ENCODE measurements at places on chromosomes 5 and 9. TPM values are rescaled to one million over a fixed set of nuclear protein-coding genes. Genes with fewer than 3 reads are reported as not detected.
A peak's percentile ranks its signal among the peaks of the same experiment; 100 is the strongest.

- no peak overlapping the region for H3K27ac ChIP-seq
- DNase-seq = no peak
- H3K27me3 ChIP-seq = peaks cover 14% of the 10 kb centered on the region
- no peaks in the 10 kb centered on the region for H3K36me3 ChIP-seq
- no peaks in the 10 kb centered on the region for H3K4me1 ChIP-seq
Measured at GRCh38 chr5:39503155-39503554, 78.4 kb upstream of the DAB2 start.

DNA sequence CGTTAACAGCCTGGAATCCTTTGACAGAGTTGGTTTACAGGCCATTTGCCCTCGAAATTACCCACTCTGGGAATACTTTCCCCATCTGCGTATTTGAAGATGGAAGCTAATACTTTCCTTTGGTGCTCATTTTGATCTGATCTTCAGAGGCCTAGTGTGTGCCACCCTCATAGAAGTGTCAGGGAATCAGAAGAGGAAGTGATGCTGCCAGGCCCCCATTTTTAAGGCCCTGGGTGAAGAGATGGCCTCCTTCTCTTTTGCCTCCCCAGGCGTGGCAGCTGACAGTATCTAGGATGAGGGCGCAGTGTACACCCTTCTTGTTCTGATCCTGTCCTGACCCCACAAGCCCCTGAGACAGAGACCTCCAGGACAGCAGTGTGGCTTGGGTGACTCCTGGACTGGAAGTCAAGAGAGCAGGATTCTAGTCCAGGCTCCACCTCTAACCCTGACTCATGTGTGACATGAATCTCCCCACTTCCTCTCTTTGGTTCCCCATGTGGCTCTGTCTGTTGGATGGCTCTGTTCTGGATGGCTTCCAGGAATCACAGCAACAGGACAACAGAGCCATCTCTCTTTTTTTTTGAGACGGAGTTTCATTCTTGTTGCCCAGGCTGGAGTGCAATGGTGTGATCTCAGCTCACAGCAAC is 27.8 kb downstream of the CSF1R start:
- H3K27ac ChIP-seq = no peak overlapping the region
- H3K4me3 ChIP-seq = no peak overlapping the region
- H3K4me1 ChIP-seq = no peaks in the 10 kb centered on the region

- no peaks in the 10 kb centered on the region for H3K4me1 ChIP-seq
- H3K4me3 ChIP-seq = no peak overlapping the region
- no peak overlapping the region for H3K27ac ChIP-seq
- no peaks in the 10 kb centered on the region for H3K27me3 ChIP-seq
- H3K36me3 ChIP-seq = no peaks in the 10 kb centered on the region
- DNase-seq = no peak
Measured at GRCh38 chr5:89864941-89865340, 544.6 kb downstream of the CETN3 start.

GRCh38 chr9:128771745-128772519 is at the start of gene ZER1:
TSS of gene ZER1 (minus strand) at chr9:128771927. CDS start at chr9:128755565, 16,362 bp downstream.
- peaks cover 26% of the 10 kb centered on the region for H3K4me1 ChIP-seq
- peak within 1 kb of the TSS; percentile 91 for H3K27ac ChIP-seq
- H3K27me3 ChIP-seq = no peaks in the 10 kb centered on the region
- peak; percentile 95 for DNase-seq
- peak within 1 kb of the TSS; percentile 92 for H3K4me3 ChIP-seq
- peaks cover 3% of the 10 kb centered on the region for H3K36me3 ChIP-seq

- no peak overlapping the region for H3K4me3 ChIP-seq
- no peak for DNase-seq
- no peaks in the 10 kb centered on the region for H3K27me3 ChIP-seq
- H3K27ac ChIP-seq = no peak overlapping the region
- no peaks in the 10 kb centered on the region for H3K36me3 ChIP-seq
- peaks cover 6% of the 10 kb centered on the region for H3K4me1 ChIP-seq
Measured at GRCh38 chr9:5897851-5898250, 7.2 kb downstream of the MLANA start.

DNA sequence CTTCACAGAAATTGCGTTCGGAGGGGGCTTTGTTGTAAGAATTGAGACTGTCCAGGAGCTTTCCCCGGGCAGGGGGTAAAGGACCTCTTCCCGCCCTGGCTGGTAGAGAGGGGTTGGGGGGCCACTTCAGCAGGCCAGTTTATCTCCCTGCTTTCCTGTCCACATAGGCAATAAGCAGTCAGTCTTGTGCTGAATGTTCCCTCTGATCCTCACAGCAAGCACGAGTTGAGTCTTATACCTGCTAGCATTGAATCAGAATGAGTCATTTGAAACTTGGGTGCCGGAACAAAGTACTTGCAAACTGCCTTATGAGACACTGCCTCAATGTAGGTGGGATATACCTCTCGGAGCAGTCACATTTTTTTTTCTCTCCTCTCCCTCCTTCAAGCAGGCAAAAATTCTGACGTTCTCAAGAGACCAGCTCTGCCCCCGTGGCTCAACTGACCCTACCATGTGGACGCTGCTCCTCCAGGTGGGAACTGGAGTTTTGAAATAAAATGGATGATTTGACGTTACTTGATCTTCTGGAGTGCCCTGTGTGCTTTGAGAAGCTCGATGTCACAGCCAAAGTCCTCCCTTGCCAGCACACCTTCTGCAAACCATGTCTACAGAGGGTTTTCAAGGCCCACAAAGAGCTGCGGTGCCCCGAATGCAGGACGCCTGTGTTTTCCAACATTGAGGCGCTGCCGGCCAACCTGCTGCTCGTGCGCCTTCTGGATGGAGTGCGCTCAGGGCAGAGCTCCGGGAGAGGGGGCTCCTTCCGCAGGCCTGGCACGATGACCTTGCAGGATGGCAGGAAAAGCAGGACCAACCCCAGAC is 1.3 kb downstream of the SH3RF2 start:
- peaks cover 14% of the 10 kb centered on the region for H3K4me1 ChIP-seq
- DNase-seq = no peak
- no peak overlapping the region for H3K4me3 ChIP-seq
- H3K27me3 ChIP-seq = peaks cover 72% of the 10 kb centered on the region

DNA sequence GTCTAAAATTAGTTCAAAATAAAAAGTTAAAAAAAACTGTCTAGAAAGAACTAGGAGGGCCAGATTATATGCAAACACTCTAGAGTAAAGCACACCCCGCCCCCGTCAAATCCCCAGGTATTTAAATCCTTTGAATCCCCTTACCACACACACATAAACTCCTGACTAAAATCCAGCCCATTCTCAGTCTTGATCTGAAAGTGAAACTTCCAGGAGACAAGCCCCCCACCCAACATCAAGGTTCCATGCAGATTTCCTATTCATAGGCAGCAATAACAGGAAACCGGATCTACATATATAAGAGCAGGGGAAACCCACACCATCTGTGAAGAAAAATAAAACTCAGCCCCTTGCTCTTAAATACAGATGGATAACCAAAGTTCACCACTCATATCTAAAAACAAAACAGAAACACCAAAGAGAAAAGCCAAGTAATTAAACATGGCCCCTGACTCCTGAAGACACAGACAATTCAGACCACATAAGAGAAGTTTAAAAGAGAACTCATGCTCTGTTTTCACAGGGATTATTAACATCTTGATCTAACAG is 42.3 kb downstream of the MARCHF3 start:
- H3K36me3 ChIP-seq = peaks cover 10% of the 10 kb centered on the region
- no peaks in the 10 kb centered on the region for H3K27me3 ChIP-seq
- H3K4me3 ChIP-seq = peak overlapping the region; percentile 51

DNA sequence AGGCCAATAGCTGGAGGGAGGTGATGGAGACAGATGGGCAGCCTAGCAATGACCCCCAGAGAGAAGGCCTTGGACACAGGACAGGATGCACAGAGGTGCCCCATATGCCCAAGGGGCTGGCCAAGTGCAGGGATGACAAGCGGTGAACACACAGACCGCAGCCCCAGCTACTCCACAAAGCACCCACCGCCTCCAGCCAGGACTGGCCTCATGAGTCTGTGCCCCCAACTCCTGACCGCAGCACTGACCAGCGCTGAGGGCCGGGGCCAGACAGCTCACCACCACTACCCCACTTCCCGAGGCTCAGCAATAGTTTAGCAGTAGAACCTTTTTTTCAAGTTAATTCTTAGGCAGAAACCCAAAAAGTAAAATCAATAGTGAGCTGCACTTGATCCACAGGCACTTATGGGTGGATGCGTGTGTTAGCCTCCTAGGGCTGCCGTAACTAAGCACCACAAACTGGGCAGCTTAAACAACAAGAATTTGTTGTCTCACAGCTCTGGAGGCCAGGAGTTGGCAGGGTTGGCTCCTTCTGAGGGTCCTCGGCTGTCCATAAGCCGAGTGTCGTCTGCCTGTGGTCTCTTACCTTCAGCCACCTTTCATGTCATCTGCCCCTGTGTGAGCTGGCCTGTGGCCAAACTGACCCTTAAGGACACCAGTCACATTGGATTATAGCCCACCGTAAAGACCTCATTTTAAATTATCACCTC is 14.1 kb downstream of the ROR2 start:
- no peak for DNase-seq
- peaks cover 3% of the 10 kb centered on the region for H3K4me1 ChIP-seq
- H3K27ac ChIP-seq = no peak overlapping the region
- peaks cover 7% of the 10 kb centered on the region for H3K27me3 ChIP-seq
- no peaks in the 10 kb centered on the region for H3K36me3 ChIP-seq

- H3K4me3 ChIP-seq = no peak overlapping the region
- H3K27me3 ChIP-seq = no peaks in the 10 kb centered on the region
- no peaks in the 10 kb centered on the region for H3K36me3 ChIP-seq
Measured at GRCh38 chr5:72786676-72787075, 29.8 kb upstream of the TNPO1 start.

GRCh38 chr9:125397736-125398135 is 136.1 kb downstream of the GAPVD1 start:
- no peak overlapping the region for H3K4me3 ChIP-seq
- no peaks in the 10 kb centered on the region for H3K27me3 ChIP-seq
- DNase-seq = no peak
- H3K36me3 ChIP-seq = no peaks in the 10 kb centered on the region
- no peak overlapping the region for H3K27ac ChIP-seq

- no peaks in the 10 kb centered on the region for H3K27me3 ChIP-seq
- no peak for DNase-seq
- no peak overlapping the region for H3K4me3 ChIP-seq
- peaks cover 2% of the 10 kb centered on the region for H3K4me1 ChIP-seq
- no peaks in the 10 kb centered on the region for H3K36me3 ChIP-seq
Measured at GRCh38 chr5:136811086-136811485, 445.7 kb upstream of the TRPC7 start.

GRCh38 chr5:84251503-84251902 is 133.2 kb downstream of the EDIL3 start:
- DNase-seq = no peak
- no peak overlapping the region for H3K4me3 ChIP-seq

DNA sequence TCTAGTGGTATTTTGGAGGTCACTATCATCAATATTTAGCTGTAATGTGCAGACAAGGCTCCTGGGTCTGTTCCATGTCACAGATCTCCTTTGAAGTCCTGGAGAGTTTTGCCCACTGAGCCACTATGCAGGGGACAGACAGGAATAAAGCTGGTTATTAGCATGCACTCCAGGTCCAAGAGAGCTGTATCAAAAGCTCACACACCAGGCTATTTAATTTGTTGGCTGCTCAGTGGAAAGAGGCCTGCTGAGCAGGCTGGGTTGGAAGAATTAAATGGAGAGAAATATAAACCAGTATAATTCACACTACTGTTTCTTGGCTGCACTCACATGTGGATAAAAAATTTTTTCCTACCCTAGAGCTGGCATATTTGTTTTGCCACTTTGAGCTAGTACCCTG is 113.8 kb upstream of the TAF11L2 start:
- H3K36me3 ChIP-seq = no peaks in the 10 kb centered on the region
- H3K27ac ChIP-seq = no peak overlapping the region
- no peak overlapping the region for H3K4me3 ChIP-seq
- H3K27me3 ChIP-seq = no peaks in the 10 kb centered on the region
- no peak for DNase-seq
- no peaks in the 10 kb centered on the region for H3K4me1 ChIP-seq

- no peaks in the 10 kb centered on the region for H3K36me3 ChIP-seq
- peaks cover 35% of the 10 kb centered on the region for H3K27me3 ChIP-seq
- DNase-seq = no peak
- H3K4me3 ChIP-seq = no peak overlapping the region
- peaks cover 10% of the 10 kb centered on the region for H3K4me1 ChIP-seq
- H3K27ac ChIP-seq = no peak overlapping the region
Measured at GRCh38 chr5:77239126-77239741, 28.8 kb downstream of the PDE8B start.

GRCh38 chr9:96621618-96622017 is 2.0 kb upstream of the CDC14B start:
- no peaks in the 10 kb centered on the region for H3K36me3 ChIP-seq
- H3K4me3 ChIP-seq = no peak overlapping the region
- H3K27ac ChIP-seq = no peak overlapping the region
- peaks cover 57% of the 10 kb centered on the region for H3K27me3 ChIP-seq
- no peak for DNase-seq
- peaks cover 14% of the 10 kb centered on the region for H3K4me1 ChIP-seq

- H3K27ac ChIP-seq = no peak overlapping the region
- H3K27me3 ChIP-seq = no peaks in the 10 kb centered on the region
- H3K4me1 ChIP-seq = no peaks in the 10 kb centered on the region
- no peak overlapping the region for H3K4me3 ChIP-seq
- DNase-seq = no peak
Measured at GRCh38 chr5:125750147-125750860, 672.9 kb upstream of the GRAMD2B start.

DNA sequence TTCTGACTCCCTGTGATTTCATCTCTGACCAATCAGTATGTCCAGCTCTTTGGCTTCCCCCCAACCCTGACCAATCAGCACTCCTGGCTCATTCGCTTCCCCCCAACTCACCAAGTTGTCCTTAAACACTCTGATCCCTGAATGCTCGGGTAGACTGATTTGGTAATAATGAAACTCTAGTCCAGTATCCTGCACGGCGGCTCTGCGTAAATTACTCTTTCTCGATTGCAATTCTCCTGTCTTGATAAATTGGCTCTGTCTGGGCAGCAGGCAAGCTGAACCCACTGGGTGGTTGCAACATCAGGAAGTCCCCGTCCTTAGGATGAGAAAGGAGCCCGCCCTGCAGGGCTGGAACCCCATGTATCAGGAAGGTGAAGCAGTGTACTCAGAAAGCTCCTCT is 10.4 kb downstream of the FCN2 start:
- H3K4me1 ChIP-seq = no peaks in the 10 kb centered on the region
- no peak overlapping the region for H3K4me3 ChIP-seq
- H3K27ac ChIP-seq = no peak overlapping the region
- H3K27me3 ChIP-seq = peaks cover 7% of the 10 kb centered on the region
- no peaks in the 10 kb centered on the region for H3K36me3 ChIP-seq
- no peak for DNase-seq

- no peak for DNase-seq
- no peak overlapping the region for H3K4me3 ChIP-seq
Measured at GRCh38 chr5:32100230-32100629, 73.9 kb downstream of the GOLPH3 start.

GRCh38 chr5:24397601-24398000 is 247.2 kb downstream of the CDH10 start:
- no peaks in the 10 kb centered on the region for H3K27me3 ChIP-seq
- H3K36me3 ChIP-seq = no peaks in the 10 kb centered on the region
- H3K4me1 ChIP-seq = no peaks in the 10 kb centered on the region
- no peak overlapping the region for H3K4me3 ChIP-seq
- no peak overlapping the region for H3K27ac ChIP-seq

Gene PRRC1
- total RNA-seq = 37.8 TPM

Gene CDO1
- 0.37 TPM for total RNA-seq

Gene PCDHA7
- total RNA-seq = not detected

Gene ZNF454
- not detected for total RNA-seq

Gene HAPLN1
- not detected for total RNA-seq

Gene GRXCR2
- total RNA-seq = not detected

Gene SPATA31C1
- not detected for total RNA-seq

Gene MAMDC2
- not detected for total RNA-seq

Gene RNF183
- total RNA-seq = not detected

Gene IRGM
- 2.9 TPM for total RNA-seq

Gene BTNL8
- total RNA-seq = 0.20 TPM

Gene PCDHGA10
- not detected for total RNA-seq

Data from activated naive CD8-positive, alpha-beta T cell treated with anti-CD3 and anti-CD28 coated beads for 36 hours (primary cell).